ENCODE measurements at places on chromosomes 5 and 9.

DNA sequence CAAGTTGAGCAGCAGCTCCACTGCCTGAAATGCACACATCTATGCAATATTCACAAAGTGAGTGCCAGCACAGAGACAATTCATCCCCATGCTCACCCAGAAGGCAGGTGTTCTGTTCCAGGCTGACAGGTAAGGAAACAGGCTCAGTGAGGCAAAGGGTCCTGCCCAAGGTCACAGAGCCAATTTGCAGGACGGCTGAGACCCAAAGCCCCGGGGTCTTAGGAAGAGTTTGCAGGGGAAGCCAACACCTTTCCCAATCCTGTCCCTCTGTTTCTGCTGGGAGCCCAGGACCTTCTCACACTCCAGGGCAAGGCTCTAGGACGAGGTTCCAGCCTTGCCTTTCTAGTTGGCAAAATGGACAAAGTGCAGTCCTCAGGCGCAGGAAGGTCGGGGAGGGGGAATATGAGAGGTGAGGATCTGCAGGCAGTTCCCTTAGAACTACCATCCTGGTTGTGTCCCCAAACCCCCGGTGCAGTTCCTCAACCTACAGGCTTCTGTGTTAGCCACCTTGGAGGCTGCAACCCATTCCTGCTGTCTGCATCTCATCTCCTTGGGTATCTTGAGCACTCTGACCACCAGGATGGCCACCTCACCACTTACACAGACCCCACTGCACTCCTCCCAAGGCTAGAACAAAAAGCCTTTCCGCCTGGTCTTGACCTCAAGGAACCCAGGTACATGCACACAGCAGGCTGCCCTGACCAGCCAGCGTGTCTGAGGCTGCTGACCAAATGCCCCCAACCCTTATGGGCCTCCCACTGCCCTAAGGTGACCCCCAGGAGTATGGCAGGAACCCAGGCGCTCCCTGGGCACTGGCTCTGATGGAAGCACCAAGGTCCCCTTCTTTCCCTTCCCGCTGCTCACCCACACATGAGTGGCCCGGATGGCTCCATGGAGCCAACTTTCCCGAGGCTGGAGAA lies 1.9 kb upstream of the BRD3 start:
- H3K4me1 ChIP-seq, result peaks cover 10% of the 10 kb centered on the region
- no peaks in the 10 kb centered on the region for H3K27me3 ChIP-seq
- no peaks in the 10 kb centered on the region for H3K36me3 ChIP-seq

DNA sequence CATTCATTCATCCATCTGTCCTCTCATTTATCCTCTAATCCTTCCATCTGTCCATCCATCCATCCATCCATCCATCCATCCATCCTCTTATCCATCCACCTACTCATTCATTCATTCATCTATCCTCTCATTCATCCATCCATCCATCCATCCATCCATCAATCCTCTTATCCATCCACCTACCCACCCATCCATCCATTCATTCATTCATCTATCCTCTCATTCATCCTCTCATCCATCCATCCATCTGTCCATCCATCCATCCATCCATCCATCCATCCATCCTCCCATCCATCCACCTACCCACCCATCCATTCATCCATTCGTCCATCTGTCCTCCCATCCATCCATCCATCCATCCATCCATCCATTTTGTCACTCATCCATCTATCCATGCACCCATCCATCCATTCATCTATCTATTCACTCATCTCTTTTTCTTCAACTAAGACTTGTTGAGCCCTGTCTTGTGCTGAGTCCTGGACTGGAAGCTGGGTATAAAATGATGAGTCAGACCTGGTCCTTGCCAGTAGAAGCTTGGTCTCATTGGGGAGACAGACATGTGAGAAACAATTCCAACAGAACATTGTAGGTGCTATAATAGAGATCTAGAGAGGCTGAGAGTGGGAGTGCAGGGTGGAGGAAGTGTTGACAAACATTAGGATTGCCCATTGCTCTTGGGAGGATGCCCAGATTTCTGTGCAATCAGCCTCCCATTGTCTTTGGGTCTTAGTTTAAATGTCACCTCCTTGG lies 55.0 kb upstream of the IER5L start:
- H3K4me3 ChIP-seq, result no peak overlapping the region
- no peaks in the 10 kb centered on the region for H3K4me1 ChIP-seq
- no peak for DNase-seq
- H3K27ac ChIP-seq, result no peak overlapping the region
- no peaks in the 10 kb centered on the region for H3K36me3 ChIP-seq
- H3K27me3 ChIP-seq, result no peaks in the 10 kb centered on the region

DNA sequence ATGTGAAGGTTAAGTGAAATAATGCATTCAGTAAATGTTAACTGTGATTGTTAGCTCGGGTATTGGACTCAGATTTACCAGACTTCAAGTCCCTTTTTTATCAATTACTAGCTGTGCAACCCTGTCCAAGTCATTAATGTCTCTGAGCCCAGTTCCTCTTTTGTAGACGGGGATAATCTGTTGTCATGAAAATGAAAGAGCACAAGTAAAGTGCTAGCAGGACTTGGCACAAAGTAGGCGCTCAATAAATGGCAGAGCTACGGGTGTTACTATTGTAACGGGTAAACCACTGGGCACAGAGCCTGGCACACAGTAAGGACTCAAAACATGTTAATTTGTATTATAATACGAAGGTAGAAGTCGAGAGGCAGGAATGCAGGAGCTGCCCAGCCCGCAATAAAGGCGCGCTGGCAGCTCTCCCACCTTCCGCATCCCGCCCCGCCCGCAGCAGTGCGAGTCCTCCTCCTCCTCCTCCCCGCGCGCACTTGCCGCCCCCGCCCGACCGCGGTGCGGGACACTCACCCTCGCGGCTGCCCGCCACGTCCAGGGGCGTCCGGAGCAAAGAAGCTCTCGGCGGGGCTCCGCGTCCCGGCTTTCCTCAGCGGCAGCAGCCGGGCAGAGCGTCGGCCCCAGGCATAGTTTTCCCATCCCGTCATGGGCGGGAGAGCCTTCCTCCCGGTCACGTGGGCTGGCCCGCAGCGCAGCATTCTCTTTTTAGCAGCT lies at the start of gene C1QTNF2:
C1QTNF2 (minus strand) TSS at position 637 of the 723 bp plus-strand sequence. CDS start 15,615 bp downstream, outside the sequence.
- peak within 1 kb of the TSS; percentile 25 for H3K4me3 ChIP-seq
- H3K27ac ChIP-seq, result no peak within 1 kb of the TSS
- H3K36me3 ChIP-seq, result no peaks in the 10 kb centered on the region
- peaks cover 2% of the 10 kb centered on the region for H3K27me3 ChIP-seq
- peak; percentile 81 for DNase-seq

DNA sequence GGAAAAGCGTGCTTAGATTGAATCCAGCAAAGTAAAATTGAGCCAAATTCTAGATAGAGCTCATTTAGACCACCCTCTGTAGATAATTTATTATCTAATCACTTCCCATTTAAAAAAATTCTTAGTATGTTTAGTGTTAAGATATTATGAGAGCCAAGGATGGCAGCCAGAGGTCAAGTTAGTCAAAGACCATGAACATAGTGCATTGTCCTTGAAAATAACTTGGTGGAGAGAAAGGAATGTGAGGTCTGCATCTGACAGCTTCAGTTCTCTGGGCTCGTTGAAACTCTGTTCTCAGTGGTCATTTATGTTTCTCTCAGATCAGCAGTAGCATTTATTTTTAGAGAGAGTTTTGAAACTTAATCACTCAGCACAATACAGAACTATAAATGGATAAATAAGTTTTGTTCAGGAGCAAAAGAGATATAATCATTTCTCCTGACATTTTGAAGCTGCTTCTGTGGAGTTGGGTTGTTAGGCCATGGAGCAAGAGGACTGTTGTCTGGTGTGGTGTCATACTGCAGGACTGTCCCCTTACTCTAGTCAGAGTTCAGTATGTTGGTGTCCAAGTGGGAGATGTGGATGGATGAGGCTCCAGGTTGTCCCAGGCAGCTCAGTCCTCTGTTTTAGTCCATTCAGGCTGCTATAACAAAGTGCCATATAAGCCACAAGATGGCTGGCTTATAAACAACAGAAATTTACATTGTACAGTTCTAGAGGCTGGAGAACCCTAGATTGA lies 337.7 kb downstream of the FBXL7 start:
- H3K36me3 ChIP-seq, result no peaks in the 10 kb centered on the region
- H3K4me3 ChIP-seq, result no peak overlapping the region
- no peaks in the 10 kb centered on the region for H3K4me1 ChIP-seq
- no peak for DNase-seq
- H3K27ac ChIP-seq, result no peak overlapping the region

DNA sequence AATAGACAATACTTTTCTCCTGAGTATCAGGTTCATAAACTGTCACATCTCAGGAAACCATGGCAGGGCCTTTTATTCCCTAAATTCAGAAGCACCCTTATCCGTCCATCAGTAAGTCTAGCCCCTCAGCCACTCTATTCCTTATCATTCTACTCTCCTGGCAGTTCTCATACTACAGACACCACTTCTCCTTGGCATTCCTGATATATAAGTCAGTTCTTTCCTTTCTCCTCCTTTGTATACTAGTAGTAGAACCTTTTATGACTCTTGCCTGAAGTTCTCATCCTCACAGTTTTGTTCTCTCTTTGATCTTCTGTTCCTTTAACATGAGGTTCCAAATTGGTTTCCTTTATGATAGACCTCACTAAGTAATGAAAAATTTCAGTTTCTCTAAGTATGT lies 29.3 kb downstream of the GRAMD2B start:
- peaks cover 4% of the 10 kb centered on the region for H3K36me3 ChIP-seq
- peaks cover 10% of the 10 kb centered on the region for H3K4me1 ChIP-seq
- no peak for DNase-seq
- H3K27ac ChIP-seq, result no peak overlapping the region
- no peak overlapping the region for H3K4me3 ChIP-seq

DNA sequence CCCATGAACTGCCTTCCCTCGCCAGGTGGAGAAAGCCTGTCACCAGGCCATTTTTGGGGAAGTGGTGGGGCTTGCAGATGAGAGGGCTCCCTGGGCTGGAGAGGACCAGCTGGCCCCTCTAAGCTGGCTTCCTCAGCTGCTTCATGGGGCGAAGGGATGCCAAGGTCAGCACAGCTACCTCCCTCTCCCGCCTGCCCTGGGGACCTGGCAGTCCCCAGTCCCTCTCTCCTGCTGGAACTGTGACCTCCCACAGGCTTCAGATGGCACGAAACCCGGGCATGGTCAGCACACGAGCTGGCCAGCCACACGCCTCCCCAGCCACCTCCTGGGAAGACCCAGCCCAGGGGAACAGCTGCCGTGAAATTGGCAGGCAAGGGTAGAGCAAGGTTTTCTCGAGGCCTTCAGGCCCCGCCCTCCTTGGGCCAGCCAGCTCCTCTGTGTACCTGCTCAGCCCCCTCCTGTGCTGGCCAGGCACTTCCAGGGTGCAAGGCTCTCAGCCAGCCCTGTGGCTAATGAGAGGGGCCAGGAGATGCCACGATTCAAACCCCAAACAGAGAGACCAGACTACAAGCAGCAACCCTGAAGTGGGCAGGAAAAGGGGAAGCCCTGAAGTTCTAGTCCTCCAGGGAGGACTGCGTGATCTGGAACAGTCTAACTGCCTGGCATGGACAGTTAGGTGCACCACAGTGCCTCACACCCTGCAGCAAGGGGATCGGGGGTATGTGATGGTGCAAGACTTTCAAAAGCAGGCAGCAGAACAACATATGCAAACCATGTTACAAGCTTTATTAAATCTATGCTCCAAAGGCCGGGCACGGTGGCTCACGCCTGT lies 12.9 kb downstream of the PLPP7 start:
- H3K36me3 ChIP-seq, result no peaks in the 10 kb centered on the region
- no peak overlapping the region for H3K4me3 ChIP-seq
- H3K27me3 ChIP-seq, result no peaks in the 10 kb centered on the region
- DNase-seq, result no peak
- no peaks in the 10 kb centered on the region for H3K4me1 ChIP-seq

GRCh38 chr9:26954050-26954508 lies 2.1 kb upstream of the IFT74 start:
- H3K4me3 ChIP-seq, result no peak overlapping the region
- peaks cover 9% of the 10 kb centered on the region for H3K4me1 ChIP-seq
- peak overlapping the region; percentile 36 for H3K27ac ChIP-seq

- no peak overlapping the region for H3K27ac ChIP-seq
- H3K4me3 ChIP-seq, result no peak overlapping the region
- no peaks in the 10 kb centered on the region for H3K27me3 ChIP-seq
Measured at GRCh38 chr9:18520416-18521047, 46.6 kb downstream of the ADAMTSL1 start.

- H3K36me3 ChIP-seq, result no peaks in the 10 kb centered on the region
- H3K27ac ChIP-seq, result no peak overlapping the region
- peaks cover 12% of the 10 kb centered on the region for H3K4me1 ChIP-seq
Measured at GRCh38 chr9:70569791-70570190, 155.3 kb upstream of the KLF9 start.

DNA sequence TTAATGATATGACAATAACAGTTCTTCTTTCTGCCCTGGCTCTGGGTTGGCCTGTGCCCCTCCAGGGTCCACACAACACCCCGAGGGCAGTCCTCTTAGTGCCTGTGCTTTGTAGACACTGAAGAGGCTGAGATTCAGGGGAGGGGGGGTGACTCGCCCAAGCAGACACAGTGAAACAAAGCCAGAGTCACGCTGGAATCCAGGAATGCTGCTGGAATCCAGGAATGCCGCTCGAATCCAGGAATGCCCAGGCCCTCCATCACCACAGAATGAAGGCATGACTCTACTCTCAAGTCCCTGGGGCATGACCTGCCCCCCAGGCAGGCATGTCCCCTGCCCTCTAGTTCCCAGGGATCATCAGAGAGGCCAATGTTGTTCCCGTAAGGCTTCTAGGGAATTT lies 73.1 kb downstream of the LRSAM1 start:
- H3K27me3 ChIP-seq, result no peaks in the 10 kb centered on the region
- peaks cover 21% of the 10 kb centered on the region for H3K4me1 ChIP-seq
- no peak overlapping the region for H3K4me3 ChIP-seq
- H3K27ac ChIP-seq, result no peak overlapping the region
- no peak for DNase-seq

- no peak for DNase-seq
- H3K4me3 ChIP-seq, result no peak overlapping the region
- H3K4me1 ChIP-seq, result no peaks in the 10 kb centered on the region
- H3K36me3 ChIP-seq, result peaks cover 11% of the 10 kb centered on the region
- no peak overlapping the region for H3K27ac ChIP-seq
Measured at GRCh38 chr9:2824564-2824963, 19.3 kb downstream of the PUM3 start.

DNA sequence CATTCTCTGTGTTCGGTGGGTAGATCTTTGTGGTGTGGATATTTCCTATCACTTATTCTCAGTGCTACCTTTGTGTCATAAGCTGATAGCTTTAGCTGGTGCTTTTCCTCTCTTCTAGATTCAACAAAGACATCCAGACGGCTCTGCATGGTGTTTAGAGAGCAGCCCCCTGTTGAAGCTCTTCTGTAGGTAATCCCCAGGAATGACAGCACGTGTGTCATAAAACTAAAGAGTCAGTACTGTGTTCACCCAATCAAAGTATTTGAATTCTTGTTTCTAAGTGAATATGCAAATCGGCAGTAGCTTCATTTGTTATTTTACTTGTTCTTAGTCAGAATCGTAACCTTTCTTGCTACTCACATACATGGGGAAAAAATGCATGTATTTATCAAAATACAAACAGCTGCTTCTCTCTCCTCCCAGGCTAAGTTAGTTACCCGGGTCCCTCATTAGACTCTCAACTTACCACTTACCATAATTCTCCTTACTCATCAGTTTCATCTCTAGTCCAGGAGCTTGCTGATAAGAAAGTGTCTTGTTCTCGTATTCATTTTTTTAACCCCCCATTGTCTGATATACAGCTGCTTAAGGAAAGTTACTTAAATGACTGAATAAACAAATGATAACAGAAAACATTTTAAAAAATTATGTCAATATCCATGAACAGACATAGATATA lies 1696.0 kb upstream of the WWC1 start:
- no peak overlapping the region for H3K27ac ChIP-seq
- H3K4me1 ChIP-seq, result no peaks in the 10 kb centered on the region
- no peaks in the 10 kb centered on the region for H3K36me3 ChIP-seq
- H3K27me3 ChIP-seq, result no peaks in the 10 kb centered on the region
- no peak overlapping the region for H3K4me3 ChIP-seq
- peak; percentile 1 for DNase-seq
